ENCODE measurements at places on chromosomes 16 and 17.

GRCh38 chr16:84362471-84362941, 5.8 kb upstream of the ATP2C2 start:
- DNase-seq: no peak

GRCh38 chr17:37711113-37711512, 33.7 kb downstream of the HNF1B start:
- no peak for DNase-seq

DNA sequence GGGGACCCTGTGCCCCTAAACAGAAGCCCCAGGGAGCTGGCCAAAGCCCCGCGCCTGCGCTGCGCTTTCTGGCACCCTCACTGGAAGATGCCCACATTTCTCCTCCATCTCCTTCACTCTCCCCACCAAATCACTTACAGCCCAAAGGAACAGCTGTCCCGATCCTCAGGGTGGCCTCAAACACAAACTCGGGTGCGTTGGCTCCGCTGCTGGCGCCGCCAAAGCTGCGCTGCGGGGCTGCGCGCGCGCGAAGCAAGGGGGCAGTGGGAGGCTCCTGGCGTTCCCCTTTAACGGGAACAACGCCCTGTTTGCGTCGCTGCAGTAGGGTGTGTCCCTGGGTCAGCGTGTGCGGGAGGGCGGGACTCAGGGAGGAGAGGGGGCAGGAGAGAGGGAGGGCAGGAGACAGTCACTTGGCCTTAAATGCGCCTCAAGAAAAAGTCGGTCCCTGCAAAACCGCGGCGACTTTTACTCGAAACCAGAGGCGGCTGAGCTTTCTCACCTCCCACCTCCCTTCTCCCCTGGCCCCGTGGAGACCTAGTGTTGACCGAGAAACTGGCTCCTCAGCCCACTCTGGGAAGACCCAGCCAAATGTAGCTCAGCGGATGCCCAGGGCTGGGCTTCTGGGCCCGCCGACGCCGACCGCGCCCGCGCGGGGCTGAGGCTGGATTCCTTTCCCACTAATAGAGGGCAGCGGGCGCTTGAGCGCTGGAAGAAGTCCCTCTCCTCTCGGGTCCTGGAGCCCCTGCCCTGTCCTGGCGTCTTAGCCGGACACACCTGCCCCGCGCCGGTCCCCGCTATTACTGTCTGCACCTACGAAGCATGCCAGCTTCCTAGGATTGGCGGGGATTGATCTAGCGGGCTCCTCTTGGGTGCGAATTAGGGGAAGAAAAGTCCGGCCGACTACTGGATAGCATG, 2.6 kb downstream of the PMP22 start:
- no peak for DNase-seq

DNA sequence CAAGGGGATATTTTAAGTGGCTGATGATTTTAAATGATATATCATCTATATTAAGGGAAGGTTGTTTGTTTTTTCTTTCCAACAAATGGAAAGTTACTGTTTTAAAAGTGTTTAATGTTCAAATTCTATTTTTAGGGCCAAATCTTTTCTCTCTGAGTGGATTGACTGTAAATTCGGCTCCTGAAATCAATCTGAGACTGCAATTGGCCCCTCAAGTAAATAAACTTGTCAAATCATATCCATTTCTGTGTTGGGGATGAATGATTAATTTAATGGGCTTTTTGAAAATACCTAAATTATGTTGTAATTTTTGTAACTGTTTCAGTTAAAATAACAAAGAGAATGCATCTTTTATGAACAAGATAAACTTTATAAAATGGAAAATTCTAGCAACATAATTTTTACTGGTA, 2.6 kb downstream of the HS3ST3A1 start:
- no peak for DNase-seq

GRCh38 chr17:7992516-7992915, 9.9 kb upstream of the GUCY2D start:
- DNase-seq: no peak

GRCh38 chr17:2195729-2196128, 107.9 kb downstream of the SMG6 start:
- DNase-seq: no peak

GRCh38 chr16:1991588-1991947, 1.8 kb downstream of the SYNGR3 start:
- DNase-seq: no peak

GRCh38 chr16:68760671-68761275, 23.7 kb downstream of the CDH1 start:
- no peak for DNase-seq

GRCh38 chr17:312476-313148, 40.0 kb downstream of the RPH3AL start:
- DNase-seq: no peak

- peak; percentile 35 for DNase-seq
Observed at GRCh38 chr17:80195671-80196529, 24.2 kb downstream of the SGSH start.

DNA sequence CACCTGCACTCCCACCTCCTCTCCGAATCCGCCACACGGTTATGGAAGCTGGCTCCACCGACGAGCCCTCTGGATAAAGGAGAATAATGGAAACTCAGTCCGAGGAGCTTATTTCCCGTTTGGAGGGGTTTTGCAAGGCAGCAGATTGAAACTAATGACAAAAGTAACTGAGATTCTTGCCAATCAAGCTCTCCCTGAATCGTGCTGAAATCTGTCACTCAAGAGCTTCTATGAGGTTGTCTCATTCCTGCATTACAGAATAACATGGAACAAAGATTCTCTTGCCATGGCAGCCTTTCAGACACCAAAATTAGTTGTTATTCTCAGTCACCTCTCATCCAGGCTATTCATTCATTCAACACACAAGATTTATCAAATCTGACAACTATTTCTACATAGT, 405.9 kb downstream of the SOX9 start:
- DNase-seq: no peak

- no peak for DNase-seq
Observed at GRCh38 chr17:59626756-59627155, 7.1 kb downstream of the CLTC start.

DNA sequence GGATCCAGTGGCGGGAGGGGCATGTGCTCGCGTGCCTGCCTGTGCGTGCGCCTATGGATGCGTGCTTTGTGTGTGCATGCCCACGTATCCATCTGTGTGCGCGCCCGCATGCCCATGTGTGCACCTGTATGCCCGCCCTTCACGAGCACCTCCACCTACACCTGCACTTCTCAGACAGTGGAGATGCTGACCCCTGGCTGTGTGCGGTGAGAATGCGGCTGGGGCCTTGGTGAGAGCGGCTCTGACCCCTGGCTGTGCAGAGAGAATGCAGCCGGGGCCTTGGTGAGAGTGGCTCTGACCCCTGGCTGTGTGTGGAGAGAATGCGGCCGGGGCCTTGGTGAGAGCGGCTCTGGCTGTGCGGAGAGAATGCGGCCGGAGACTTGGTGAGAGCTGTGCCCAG, 33.9 kb downstream of the AXIN1 start:
- no peak for DNase-seq

DNA sequence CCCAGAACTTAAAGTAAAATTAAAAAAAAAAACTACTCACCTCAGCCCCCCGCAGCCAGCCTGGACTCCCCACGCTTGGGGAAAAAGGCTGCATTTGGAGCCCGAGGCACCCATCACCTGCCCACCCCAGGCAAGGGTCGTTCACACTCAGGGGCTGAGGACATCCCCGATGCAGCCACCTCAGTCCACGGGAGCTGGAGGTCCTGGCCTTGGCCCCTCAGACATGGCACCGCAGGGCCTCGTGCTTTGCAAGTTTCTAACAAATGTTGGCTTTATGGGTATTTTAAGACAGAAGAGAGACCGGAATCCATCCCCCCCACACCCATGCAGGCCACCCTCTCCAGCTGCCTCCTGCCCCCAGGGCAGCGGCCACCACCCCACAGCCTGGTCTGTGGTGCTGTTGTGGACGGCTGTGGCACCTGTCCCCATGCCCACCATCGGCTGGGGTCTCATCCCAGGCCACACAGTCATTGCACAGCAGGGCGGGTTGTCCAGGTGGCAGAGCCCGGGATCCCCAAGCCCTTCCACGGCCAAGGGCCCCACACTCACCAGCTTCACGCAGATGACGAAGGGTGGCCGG, 116.4 kb upstream of the ZNF750 start:
- no peak for DNase-seq

DNA sequence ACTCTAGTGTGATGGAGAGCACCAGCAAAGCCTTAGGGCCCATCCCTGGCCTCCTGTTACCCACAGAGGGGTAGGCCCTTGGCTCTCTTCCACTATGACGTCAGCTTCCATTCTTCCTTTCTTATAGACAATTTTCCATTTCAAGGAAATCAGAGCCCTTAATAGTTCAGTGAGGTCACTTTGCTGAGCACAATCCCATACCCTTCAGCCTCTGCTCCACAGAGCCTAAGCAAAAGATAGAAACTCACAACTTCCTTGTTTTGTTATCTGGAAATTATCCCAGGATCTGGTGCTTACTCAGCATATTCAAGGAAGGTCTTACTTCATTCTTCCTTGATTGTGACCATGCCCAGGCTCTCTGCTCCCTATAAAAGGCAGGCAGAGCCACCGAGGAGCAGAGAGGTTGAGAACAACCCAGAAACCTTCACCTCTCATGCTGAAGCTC, at the start of gene CCL8:
Gene CCL8, plus strand, starts transcription at position 397 of the 445 bp plus-strand sequence. CDS start 67 bp downstream, outside the sequence.
- DNase-seq: no peak
